Hematopoietic multipotent progenitor cell treated with erythropoietin and hydrocortisone succinate and interleukin-3 and kit ligand, for 4 days (in vitro differentiated cells): ENCODE measurements at places on chromosomes 12 and 14.

- DNase-seq = no peak
Measured at GRCh38 chr12:126038434-126038833, 973.2 kb downstream of the AACS start.

GRCh38 chr12:49946497-49946896, 4.0 kb upstream of the AQP2 start:
- no peak for DNase-seq

DNA sequence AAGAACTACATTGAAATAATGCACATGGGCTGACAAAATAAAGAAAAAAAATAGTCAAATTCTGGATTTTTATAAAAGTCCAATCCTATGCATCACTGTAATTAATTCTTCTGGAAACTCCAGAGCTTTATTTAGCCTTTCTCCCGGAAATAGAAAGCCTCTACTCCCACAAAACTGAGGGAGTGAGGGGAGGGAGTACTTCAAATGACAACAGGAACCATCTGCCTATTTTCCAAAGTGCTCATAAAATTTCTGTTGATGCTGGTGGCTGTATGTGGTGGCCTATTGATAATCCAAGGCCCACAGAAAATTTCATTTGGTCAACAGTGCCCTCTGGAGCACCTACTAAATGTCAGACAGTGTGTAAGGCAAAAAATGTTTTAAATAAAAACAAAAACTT, 64.6 kb downstream of the KIF21A start:
- no peak for DNase-seq

DNA sequence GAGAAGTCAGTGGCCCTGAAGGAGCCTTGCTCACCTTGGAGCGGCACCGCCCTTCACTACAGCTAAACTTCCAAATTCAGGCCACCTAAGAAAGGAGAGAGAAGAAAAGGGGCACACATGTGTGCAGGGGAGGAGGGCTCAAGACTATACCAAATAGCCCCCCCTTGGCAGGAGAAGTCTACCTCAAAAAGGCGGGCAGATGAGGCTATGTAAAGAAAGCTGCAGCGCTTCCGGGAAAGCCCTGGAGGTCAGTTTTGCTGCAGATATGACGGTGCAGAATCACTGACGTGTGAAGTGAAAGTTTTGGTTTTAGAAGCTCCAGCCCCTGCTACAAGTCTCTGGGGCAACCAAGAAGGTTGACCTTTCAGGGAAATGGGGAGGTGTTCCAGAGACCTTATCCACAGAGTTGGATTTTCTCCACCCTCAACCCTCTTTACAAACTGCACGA, 48.2 kb upstream of the PNMA1 start:
- DNase-seq = peak; percentile 79

DNA sequence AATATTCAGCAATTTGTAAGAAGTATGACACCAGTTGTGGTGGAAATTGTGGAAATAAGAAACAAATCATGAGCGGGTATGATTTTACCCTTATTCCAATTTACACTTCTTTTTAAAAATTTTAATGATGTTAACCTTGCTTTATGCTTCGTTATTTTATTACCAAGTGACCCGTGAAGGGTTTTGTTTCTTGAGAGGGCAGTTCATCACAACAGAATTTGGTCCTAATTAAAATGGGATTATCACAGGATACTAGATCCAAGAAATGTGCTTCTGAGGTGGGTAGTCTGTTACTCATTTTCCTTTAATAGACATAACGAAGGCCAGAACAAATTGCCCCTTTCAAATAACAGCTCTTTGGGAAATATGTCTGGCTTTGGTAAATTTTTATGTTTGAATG, 25.5 kb upstream of the RASSF8 start:
- no peak for DNase-seq
